PC-3 (cell line): ENCODE measurements at places on chromosomes 12 and 14. TPM values are rescaled to one million over a fixed set of nuclear protein-coding genes. Genes with fewer than 3 reads are reported as not detected.

DNA sequence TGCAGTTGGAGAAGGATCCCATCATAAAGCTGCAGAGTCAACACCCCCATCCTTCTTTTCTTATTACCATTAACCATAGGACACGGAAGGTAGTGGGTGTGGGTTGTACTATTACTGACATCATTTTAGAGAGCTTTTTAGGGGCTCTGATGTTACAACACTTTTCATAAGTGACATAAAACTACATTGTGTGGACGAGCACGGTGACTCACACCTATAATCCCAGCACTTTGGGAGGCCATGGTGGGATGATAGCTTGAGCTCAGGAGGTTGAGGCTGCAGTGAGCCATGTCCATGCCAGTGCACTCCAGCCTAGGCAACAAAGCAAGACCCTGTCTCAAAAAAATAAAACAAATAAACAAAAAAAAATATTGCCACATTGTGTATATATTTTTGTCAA lies 167.1 kb downstream of the DUSP6 start:
- no peak for DNase-seq

GRCh38 chr14:30159374-30159773 lies 231.7 kb upstream of the PRKD1 start:
- DNase-seq: no peak

Gene TMPO
- 155 and 160 TPM in 2 replicates for total RNA-seq

Gene TCL1B
- not detected in 2 replicates for total RNA-seq

DNA sequence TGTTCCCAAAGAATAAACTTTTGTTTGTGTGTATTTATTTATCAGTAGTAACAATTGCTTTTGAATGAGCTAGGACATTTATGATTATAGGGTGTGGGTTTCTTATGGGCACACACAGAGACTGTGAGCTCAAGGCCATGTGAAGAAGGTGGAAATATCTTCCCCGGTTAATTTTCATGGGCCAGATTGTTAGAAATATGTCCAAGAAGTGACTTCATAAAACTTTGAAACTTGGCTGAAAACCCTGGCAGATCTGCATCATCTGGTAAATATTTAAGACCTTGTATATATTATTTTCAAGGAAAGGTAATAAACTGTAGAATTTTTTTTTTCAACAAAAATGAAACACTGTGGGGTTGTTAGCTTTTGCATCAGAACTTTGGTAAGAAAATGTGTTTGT lies 53.5 kb upstream of the RNU6-8 start:
- peak; percentile 25 for DNase-seq

Gene OTOGL
- total RNA-seq: 0.44 and 3.1 TPM in 2 replicates

DNA sequence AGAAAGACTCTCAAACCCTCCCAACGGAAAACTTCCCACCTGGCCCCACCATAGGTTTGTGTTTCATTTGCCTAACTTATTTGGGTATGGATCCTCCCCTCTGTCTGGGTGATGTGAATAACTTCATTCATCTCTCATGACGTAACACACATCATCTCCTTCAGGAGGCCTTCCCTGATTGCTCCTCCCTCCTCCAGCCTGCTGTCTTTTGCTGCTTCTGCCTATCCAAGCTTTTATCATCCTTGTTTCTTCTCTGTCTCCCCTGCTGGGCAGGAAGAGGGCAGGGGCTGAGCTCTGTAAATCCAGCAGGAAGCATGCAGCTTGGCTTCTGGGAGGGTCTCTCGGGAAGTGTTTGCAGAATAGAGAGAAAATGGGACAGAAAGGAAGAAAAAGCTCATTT lies 766.0 kb upstream of the TBX3 start:
- DNase-seq: no peak

DNA sequence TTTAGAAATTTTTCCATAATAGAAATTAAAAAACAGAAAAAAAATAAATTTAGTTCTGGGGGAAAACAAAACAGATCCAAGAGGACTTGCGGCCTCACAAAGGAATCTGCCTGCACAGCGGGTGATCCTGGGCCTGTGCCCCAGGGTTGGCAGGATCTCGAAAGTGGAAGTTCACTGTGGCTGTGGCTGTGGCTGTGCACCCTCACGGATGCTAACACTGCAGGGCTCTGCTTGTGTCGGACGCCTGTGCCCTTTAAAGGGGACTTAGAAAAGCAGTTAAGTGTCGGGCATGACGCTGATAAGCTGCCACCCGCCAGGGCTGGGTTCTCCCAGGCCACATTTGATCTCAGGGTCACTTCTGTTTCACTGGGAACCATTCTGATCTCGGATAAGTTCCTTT lies 209.1 kb downstream of the TTC7B start:
- no peak for DNase-seq

DNA sequence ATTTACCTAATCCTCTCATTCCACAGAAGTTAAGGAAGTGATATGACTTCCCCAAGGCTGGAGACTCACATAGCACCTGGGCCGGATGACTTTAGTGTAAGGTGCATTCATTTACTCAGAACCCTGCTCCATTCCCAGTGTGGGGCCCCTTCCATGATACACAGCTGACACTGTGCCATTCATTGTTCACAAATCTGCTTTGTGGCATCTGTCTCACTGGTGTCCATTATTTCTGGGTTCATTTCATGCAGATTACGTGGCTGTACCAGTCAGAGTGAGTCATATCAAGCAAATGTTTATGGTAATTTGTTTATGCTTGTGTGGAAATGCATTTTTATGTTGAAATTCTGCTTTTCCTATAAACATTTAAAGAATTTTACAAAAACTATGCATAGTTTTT lies 5.2 kb downstream of the ANO4 start:
- peak; percentile 27 for DNase-seq

- no peak for DNase-seq
Measured at GRCh38 chr14:85042301-85042700, 487.6 kb upstream of the FLRT2 start.

- no peak for DNase-seq
Measured at GRCh38 chr12:104673696-104674482, 217.1 kb downstream of the CHST11 start.
